Muscle of leg (tissue), 16 donors: ENCODE measurements at places on chromosomes 4 and X. TPM values are rescaled to one million over a fixed set of nuclear protein-coding genes. Genes with fewer than 3 reads are reported as not detected.

GRCh38 chr4:158652920-158653319, 18.8 kb downstream of the C4orf46 start:
- DNase-seq, result no peak

DNA sequence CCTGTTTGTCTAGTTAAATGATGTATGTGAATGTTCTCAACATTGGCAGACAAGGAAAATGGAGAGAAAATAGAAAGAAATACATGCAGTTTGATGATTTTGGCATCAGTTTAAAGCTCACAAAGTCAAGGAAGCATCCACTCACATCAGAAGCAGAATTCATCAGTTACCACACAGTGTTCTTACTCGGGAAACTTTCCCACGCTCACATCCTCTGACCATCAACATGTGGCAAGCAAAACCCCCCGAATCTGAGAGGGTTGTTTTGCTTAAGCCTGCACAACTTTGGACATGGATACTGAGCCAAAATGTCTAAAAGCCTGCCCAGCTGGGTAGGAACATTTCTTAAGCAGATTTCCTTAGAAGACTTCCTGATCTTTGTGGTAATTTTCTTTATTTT, 407.6 kb downstream of the ANKRD50 start:
- DNase-seq, result peak; percentile 23

DNA sequence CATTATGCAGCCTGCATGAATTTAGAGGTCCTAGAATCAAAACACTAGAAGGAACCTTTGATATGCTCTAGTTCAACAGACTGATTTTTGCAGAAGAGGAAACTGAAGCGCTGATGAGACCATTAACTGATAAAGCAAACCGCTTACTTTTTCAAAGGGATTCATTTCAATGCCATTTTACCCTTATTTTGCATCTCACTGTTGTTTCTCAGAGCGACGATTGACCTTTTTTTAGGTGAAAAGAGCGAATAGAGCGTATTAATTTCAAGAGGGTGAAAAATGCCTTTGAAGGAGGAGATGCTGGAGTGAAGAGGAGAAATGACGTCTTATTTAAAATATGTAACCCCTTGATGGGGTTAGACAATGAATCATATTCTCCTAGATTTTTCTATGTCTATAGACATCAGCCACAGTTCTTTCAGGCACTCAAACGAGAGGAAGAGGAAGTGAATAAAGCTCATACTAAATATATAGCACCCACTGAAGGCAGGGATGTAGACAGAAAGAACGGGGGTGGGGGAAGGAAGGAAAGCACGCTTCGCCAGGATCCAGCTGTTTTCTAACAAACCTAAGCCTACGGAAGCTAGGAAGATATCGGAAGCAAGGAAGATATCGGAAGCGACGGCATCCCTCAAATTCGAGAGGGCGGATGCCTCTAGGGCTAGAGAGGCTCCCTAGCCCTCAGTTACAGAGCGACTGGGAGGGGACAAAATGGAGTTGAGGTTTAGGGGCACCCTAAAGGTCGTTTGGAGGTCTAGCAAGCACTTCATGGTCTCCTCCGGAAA, 848 bp downstream of the ACSL4 start:
- DNase-seq, result peak; percentile 30

- DNase-seq, result no peak
Observed at GRCh38 chr4:133581996-133582619, 433.0 kb downstream of the PCDH10 start.

- DNase-seq, result no peak
Observed at GRCh38 chrX:15973299-15973698, 118.7 kb upstream of the AP1S2 start.

Gene PHEX
- total RNA-seq, result 4.9 TPM

Gene MID2
- total RNA-seq, result 11.3 TPM

Gene CYSLTR1
- total RNA-seq, result 11.1 TPM
